ENCODE measurements at places on chromosomes 1 and 21. TPM values are rescaled to one million over a fixed set of nuclear protein-coding genes. Genes with fewer than 3 reads are reported as not detected.
A peak's percentile ranks its signal among the peaks of the same experiment; 100 is the strongest.

PIGK gene
- total RNA-seq: 22.9 TPM

C1orf115 gene
- 11.5 TPM for total RNA-seq

FAM177B gene
- not detected for total RNA-seq

AMY2A gene
- 0.55 TPM for total RNA-seq

ICOSLG gene
- 9.0 TPM for total RNA-seq

LCE1B gene
- not detected for total RNA-seq

TTC13 gene
- 7.0 TPM for total RNA-seq

LAMC1 gene
- 135 TPM for total RNA-seq

ELAVL4 gene
- 0.50 TPM for total RNA-seq

MIS18A gene
- total RNA-seq: 58.4 TPM

RAB25 gene
- total RNA-seq: 82.5 TPM

KRTAP19-3 gene
- not detected for total RNA-seq

LRRN2 gene
- 3.4 TPM for total RNA-seq

GRCh38 chr1:74334147-74334546, 99.0 kb downstream of the TNNI3K start:
- no peaks in the 10 kb centered on the region for H3K4me1 ChIP-seq
- DNase-seq: no peak
- H3K27ac ChIP-seq: no peak overlapping the region
- no peaks in the 10 kb centered on the region for H3K27me3 ChIP-seq
- no peaks in the 10 kb centered on the region for H3K36me3 ChIP-seq

DNA sequence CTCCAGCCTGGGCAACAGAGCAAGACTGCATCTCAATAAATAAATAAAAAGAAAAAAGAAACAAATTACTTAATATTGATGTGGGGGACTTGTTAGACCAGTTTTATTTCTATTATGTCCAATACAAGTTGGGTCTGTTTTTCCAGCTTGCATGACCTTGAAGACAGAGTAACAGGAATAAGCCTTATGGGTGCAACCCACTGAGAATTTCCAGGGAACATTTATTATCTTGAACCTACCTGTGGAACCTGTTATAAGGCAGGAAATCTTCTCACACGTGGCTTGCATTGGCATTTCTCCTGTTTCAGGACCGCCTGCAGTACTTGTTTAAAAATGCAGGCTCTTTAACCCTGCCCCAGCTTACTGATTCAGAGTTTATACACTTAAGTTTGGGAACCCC, 64.0 kb downstream of the ZBTB17 start:
- peaks cover 47% of the 10 kb centered on the region for H3K36me3 ChIP-seq
- H3K27me3 ChIP-seq: no peaks in the 10 kb centered on the region
- no peak for DNase-seq

- H3K4me1 ChIP-seq: peaks cover 16% of the 10 kb centered on the region
- H3K27ac ChIP-seq: peak overlapping the region; percentile 41
- H3K27me3 ChIP-seq: no peaks in the 10 kb centered on the region
- no peak for DNase-seq
- peaks cover 45% of the 10 kb centered on the region for H3K36me3 ChIP-seq
- no peak overlapping the region for H3K4me3 ChIP-seq
Measured at GRCh38 chr1:225917536-225917935, 6.5 kb downstream of the PYCR2 start.

GRCh38 chr1:59617434-59617833, 197.3 kb upstream of the HOOK1 start:
- no peak overlapping the region for H3K27ac ChIP-seq
- DNase-seq: no peak
- H3K4me3 ChIP-seq: no peak overlapping the region
- no peaks in the 10 kb centered on the region for H3K36me3 ChIP-seq
- no peaks in the 10 kb centered on the region for H3K4me1 ChIP-seq
- H3K27me3 ChIP-seq: no peaks in the 10 kb centered on the region

GRCh38 chr1:208929575-208929974, 653.9 kb upstream of the CAMK1G start:
- no peak for DNase-seq
- no peak overlapping the region for H3K27ac ChIP-seq
- no peak overlapping the region for H3K4me3 ChIP-seq
- peaks cover 24% of the 10 kb centered on the region for H3K4me1 ChIP-seq
- H3K27me3 ChIP-seq: no peaks in the 10 kb centered on the region

DNA sequence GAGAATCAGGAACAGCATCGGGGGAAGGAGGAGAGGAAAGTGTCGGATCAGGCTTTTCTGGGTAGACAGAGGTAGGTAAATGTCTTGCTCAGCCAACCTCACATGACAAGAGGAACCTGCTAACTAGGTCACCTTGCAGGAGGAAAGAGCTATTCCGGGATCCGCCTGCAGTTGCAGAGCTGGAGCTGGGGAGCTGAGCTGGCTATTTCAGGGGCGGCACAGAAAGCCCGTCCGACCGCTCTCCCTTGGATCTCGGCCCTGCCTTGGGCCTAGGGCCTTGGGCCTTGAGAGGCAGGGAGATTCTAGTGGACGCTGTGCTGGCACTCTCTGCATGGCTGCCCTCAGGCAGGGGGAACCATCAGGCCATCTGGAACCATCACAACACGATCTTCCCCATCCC, 56.5 kb upstream of the CTPS1 start:
- no peak overlapping the region for H3K4me3 ChIP-seq
- H3K27me3 ChIP-seq: peaks cover 5% of the 10 kb centered on the region
- DNase-seq: peak; percentile 23
- H3K4me1 ChIP-seq: peaks cover 7% of the 10 kb centered on the region
- H3K36me3 ChIP-seq: no peaks in the 10 kb centered on the region

DNA sequence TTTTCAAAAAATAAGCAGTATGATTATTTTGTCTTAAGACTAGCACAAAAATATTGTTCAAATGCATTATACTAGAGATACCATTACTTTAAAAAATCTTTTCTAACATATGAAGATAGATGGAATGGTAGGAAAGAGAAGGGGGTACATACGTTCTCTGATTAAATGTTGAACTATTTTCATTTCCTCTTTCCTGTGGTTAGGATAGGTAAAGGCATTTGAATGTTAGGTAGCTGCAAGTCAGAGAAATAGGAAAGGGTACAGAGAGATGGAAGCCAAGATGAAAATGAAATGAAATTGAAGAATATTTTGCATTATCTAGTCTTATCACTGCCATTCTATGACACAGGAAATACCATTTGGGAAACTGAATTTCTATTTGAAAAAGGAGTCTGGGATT, 28.3 kb downstream of the TLCD4 start:
- H3K4me1 ChIP-seq: no peaks in the 10 kb centered on the region
- no peak overlapping the region for H3K27ac ChIP-seq
- no peaks in the 10 kb centered on the region for H3K36me3 ChIP-seq

- H3K4me3 ChIP-seq: no peak overlapping the region
- H3K27me3 ChIP-seq: no peaks in the 10 kb centered on the region
- no peak overlapping the region for H3K27ac ChIP-seq
- H3K4me1 ChIP-seq: no peaks in the 10 kb centered on the region
Measured at GRCh38 chr1:161987303-161987702, 36.4 kb downstream of the OLFML2B start.

GRCh38 chr1:68271596-68271995, 39.3 kb upstream of the WLS start:
- H3K36me3 ChIP-seq: no peaks in the 10 kb centered on the region
- DNase-seq: no peak
- H3K4me3 ChIP-seq: no peak overlapping the region
- H3K4me1 ChIP-seq: peaks cover 10% of the 10 kb centered on the region

DNA sequence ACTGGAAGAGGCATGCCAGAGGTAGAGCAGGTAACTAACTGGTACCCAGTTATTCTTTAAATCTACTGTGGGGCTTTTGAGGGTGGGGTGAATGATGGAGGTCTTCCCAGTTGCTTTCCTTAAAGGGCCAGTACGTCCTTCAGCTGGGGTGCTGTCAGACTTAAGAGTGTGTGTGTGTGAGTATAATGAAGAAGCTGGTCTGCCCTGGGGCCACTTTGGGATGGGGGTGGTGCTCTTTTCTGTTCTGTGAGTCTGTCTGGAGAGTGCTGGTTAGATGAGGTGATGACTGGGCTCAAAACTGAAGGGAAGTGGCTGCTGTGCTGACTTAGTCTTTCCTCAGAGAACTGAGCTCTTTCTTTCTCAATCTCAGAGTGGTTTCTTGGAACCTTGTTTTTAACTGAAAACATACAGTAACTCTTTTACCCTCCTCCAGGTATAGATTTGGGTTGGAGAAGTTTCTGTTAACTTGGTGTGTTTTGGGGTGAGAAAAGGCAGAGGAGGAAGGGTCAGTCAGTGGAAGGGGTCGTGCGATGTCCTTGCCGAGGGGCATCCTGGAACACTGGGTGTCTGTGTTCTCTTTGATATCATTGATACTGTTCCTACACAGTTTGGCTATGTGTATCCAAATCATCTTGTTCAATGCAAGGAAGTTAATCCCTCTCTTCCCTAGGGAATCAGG, 746 bp downstream of the MACF1 start:
- H3K27me3 ChIP-seq: no peaks in the 10 kb centered on the region
- peak overlapping the region; percentile 3 for H3K4me3 ChIP-seq

DNA sequence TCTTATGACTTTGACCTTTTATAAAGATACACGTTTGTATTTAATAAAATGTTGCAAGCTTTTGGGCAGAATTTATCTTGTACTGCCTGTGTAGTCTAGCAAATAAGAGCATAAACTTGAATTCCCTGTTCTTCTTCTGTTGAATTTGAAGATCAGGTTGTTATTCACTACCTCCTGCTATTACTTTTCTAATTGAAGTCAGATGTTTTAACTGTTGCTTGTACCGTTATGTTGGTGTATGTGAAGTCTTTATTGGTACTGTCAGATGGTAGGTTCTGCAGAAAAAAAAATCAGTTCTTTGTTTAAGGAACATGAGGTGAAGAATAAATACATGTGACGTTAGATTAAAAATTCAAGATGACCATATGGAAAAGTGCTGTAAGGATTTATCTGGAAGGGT, 69.1 kb downstream of the DYRK1A start:
- peaks cover 18% of the 10 kb centered on the region for H3K36me3 ChIP-seq
- peaks cover 39% of the 10 kb centered on the region for H3K4me1 ChIP-seq
- H3K4me3 ChIP-seq: no peak overlapping the region
- DNase-seq: no peak

GRCh38 chr21:28410256-28410655, 582.4 kb downstream of the LTN1 start:
- no peak for DNase-seq
- no peaks in the 10 kb centered on the region for H3K4me1 ChIP-seq
- no peak overlapping the region for H3K4me3 ChIP-seq
- no peaks in the 10 kb centered on the region for H3K36me3 ChIP-seq
- H3K27me3 ChIP-seq: no peaks in the 10 kb centered on the region

GRCh38 chr1:118335331-118335732, 150.3 kb upstream of the SPAG17 start:
- no peak overlapping the region for H3K27ac ChIP-seq
- peaks cover 15% of the 10 kb centered on the region for H3K4me1 ChIP-seq
- H3K4me3 ChIP-seq: no peak overlapping the region
- no peak for DNase-seq
- no peaks in the 10 kb centered on the region for H3K36me3 ChIP-seq

GRCh38 chr1:155884031-155884960, 24.9 kb downstream of the SYT11 start:
- 0 out of 2 replicates have a peak overlapping the region, but pooled peaks have one; percentile 58 for H3K27ac ChIP-seq
- DNase-seq: no peak
- H3K4me3 ChIP-seq: no peak overlapping the region
- 0 out of 2 replicates have a peak, but pooled peaks cover 5% of the 10 kb centered on the region for H3K4me1 ChIP-seq

GRCh38 chr1:152050886-152051675, 14.3 kb upstream of the S100A11 start:
- peaks cover 24% of the 10 kb centered on the region for H3K4me1 ChIP-seq
- no peak overlapping the region for H3K27ac ChIP-seq
- no peak overlapping the region for H3K4me3 ChIP-seq

DNA sequence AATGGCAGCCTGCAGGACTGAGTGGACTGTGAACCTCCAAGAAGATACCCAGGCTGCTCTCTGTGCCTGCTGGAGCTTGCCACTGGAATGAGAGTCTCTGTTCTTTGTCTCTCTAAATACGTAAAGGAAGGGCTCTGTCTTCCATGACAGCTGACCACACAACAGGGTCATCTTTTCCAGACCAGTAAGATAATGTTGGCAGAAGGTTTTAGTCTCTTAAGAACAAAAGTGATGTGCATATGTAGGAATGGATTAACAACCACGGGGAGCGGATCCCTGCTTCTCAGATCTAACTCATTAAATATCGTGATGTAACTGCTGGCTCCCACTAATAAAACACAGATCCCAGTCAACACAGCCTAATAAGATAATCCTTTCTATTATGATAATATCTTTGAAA, 67.5 kb downstream of the MAP10 start:
- no peak for DNase-seq
- H3K4me3 ChIP-seq: no peak overlapping the region
- no peak overlapping the region for H3K27ac ChIP-seq
- peaks cover 1% of the 10 kb centered on the region for H3K4me1 ChIP-seq

GRCh38 chr1:153852170-153852569, 70.6 kb downstream of the GATAD2B start:
- no peaks in the 10 kb centered on the region for H3K27me3 ChIP-seq
- H3K36me3 ChIP-seq: peaks cover 4% of the 10 kb centered on the region
- H3K4me3 ChIP-seq: no peak overlapping the region
- peak overlapping the region; percentile 11 for H3K27ac ChIP-seq
- no peaks in the 10 kb centered on the region for H3K4me1 ChIP-seq
- no peak for DNase-seq

DNA sequence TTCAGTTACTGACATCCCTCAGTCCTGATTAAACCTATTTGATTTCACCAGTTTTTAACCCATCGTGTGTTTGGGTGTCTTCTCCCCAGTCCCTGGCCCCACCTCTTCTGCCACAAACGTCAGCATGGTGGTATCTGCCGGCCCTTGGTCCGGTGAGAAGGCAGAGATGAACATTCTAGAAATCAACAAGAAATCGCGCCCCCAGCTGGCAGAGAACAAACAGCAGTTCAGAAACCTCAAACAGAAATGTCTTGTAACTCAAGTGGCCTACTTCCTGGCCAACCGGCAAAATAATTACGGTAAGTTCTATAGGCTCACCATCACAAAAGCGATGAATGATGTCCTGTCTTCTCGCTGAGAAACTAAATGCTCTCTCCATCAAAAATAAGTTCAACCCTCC, 28.7 kb downstream of the NBPF3 start:
- DNase-seq: peak; percentile 72
- H3K36me3 ChIP-seq: peaks cover 15% of the 10 kb centered on the region
- H3K4me1 ChIP-seq: peaks cover 52% of the 10 kb centered on the region
- H3K4me3 ChIP-seq: no peak overlapping the region
- no peaks in the 10 kb centered on the region for H3K27me3 ChIP-seq
- no peak overlapping the region for H3K27ac ChIP-seq

DNA sequence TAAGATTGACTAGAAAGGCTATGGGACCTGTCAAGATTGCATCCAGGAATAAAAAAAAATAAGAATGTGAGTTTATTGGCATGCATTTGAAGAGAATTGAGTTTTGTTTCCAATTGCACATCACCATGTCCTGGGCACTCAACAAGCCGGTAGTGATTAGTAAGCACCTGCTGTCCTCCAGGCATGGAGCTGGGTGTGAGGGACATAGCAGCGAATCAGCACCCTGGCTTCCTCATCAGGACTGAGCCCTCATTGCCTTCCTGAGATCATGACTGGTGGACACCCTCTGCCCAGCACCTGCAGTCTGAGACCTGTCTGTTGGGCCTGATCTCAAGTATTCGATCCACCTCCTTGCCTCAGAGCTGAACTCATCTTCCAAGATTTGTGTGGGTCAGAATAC, 26.8 kb downstream of the S100A6 start:
- no peak overlapping the region for H3K4me3 ChIP-seq
- peaks cover 3% of the 10 kb centered on the region for H3K4me1 ChIP-seq
- H3K27me3 ChIP-seq: peaks cover 19% of the 10 kb centered on the region

- no peak for DNase-seq
- H3K4me1 ChIP-seq: peaks cover 8% of the 10 kb centered on the region
- no peaks in the 10 kb centered on the region for H3K36me3 ChIP-seq
- H3K27ac ChIP-seq: no peak overlapping the region
- H3K27me3 ChIP-seq: no peaks in the 10 kb centered on the region
Measured at GRCh38 chr1:199122532-199123311, 483.9 kb downstream of the PTPRC start.

GRCh38 chr1:36349241-36349671, 25.8 kb upstream of the EVA1B start:
- no peak overlapping the region for H3K4me3 ChIP-seq
- H3K27me3 ChIP-seq: no peaks in the 10 kb centered on the region

Measured in WTC11 (cell line).